ENCODE measurements at places on chromosomes 13 and 19.

- no peak for DNase-seq
Measured at GRCh38 chr13:47277774-47278173, 380.9 kb upstream of the HTR2A start.

DNA sequence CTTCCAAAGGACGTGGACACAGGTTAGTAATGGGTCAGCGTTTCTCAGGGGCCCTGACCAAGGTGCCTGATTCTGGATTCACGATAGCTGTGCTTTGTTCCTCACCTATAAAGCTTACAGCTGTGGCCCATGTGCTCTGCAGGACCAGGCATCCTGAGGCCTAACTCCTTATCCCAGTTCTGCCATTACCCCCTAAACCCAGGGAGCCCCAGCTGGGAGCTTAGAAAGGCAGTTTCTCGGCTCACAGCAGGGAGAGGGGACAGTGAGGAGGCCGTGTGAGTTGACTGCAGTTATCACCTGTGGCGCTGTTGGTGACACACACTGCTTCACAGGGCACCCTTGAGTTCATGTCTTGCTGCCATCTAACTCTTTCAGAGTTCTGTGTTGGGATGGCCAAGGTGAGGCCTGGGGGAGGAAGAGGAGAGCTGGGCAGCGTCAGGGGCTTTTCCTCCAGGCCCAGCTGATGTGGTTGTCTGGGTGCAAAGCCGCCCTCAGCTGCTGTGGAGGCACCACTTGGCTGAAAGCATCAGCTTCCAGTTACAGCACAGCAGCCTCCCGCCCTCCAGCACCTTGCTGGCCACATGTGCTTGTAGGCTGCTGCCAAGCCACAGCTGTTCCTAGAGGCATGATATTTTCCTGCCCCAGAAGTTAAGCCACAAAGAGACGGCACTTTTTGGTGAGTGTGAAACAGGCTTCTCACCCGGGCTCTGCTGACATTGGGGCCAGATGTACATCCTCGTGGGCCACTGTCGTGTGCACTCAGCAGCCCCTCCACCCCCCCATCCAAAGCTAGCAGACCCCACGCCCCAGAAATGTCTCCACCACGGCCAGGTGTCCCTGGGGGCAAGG lies 99.6 kb upstream of the MCF2L start:
- no peak for DNase-seq

DNA sequence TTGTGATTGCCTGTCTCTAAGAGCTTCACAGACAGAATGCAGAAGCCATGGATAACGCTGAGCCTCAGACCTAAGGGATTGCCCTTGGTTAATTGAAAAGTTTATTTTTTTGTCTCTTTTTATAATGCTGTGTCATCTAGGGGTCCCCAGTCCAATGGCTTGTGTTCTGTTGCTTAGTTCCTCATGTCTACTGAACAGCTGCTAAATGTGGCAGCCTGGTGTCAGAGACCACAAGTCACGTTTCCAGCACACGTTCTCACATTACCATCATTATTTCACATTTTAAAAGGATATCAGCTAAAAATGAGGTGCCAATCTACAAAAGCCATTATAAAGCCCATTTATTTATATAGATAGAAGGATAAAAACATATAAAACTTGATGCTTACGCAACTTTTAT lies 1362.0 kb downstream of the PCDH9 start:
- DNase-seq = no peak

DNA sequence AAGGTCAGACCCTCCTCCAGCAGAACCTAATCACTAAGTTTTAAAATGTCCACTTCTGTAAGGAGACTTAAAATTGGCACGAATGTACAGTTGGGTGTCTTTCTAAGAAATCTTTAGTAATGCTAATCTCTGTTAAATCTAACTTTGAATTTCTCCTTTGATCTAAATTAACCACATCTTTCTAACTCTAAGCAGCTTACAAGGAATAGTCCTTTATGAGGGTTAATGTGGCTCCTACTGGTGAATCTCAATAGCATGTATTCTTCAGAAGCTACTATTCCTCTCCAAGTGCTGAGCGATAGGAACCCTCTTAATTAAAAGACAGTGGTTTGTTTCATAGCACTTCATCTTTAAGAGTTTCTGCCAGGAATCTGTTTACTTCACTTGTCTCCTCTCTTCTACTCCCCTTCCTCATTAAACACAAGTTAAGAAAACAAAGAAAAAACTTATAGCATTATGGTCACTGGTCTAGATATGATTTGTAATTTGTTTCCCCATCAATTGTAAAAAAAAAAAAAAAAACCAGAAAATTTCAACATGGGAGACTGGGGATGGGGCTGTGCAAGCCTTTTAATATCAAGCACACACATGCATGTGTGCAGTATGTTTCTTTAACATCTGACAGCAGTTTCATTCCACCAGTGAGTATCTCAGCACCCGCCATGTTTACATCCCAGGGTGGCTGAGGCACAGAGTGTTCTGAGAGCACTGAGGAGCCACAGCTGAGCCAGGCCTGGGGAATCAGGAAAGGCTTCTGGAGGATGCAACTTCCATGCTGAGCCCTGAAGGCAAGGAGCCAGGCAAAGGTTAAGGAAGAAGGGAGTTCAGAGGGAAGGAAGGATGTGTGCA lies 57.7 kb downstream of the ATP7B start:
- no peak for DNase-seq

DNA sequence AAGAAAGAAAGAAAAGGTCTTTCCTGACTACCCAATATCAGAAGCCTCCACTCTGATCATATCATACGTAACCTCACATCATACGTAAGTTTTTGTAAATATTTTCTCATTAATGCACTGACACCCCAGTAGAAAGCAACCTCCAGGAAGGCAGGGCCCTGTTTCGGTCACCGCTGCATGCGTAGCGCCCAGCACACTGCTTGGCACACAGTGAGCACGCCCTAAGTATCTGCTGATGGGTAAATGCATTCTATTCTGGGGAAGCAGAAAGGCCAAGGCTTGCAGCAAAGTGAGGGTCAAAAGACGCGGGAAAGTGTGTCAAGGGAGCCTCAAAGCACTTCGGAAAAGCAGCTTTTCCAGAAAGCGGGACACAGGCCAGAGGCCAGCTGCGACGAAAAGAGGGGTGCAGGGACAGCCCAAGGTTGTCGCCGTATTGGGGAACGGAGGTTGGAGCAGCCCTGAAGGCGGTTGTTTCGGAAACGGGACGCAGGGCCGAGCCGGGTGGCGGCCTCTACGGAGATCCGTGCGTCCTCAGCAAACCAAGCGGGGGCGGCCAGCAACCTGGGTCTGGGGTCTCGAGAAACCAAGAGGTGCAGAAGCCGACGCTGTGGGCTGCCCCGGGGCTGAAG lies 463 bp downstream of the SUGP1 start:
- no peak for DNase-seq

- DNase-seq = no peak
Measured at GRCh38 chr19:14916848-14917247, 24.4 kb upstream of the OR7C2 start.

DNA sequence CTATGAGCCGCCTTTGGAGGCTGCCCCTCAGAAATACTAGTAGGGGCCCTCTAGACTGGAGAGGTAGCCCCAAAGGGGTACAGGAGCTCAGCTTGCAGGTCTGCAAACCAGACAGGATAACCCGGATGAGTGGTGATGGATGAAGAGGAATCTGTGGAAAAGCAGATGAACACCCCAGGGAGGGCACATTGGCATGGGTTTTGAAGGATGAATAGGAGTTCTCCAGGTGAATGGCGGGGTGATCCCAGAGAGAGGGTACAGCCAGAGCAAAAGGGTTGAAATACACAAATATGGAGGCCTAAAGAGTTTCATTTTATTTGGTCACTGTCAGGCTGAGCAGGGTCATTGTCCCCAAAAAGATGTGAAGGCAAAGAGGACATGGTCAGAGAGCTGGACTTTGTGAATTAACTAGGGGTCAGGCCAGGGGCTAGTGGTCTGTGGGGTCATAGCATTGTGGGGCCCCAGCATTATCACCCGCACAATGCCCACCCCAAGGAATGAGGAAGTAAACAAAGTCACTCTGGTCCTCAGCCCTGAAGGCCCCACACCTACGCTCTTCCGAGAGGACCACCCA lies 4.8 kb downstream of the NR2F6 start:
- DNase-seq = no peak

GRCh38 chr19:43760941-43761340 lies 6.2 kb upstream of the SMG9 start:
- DNase-seq = no peak
